ENCODE measurements at places on chromosomes 1 and 21.

GRCh38 chr1:57132993-57133622 is 167.3 kb upstream of the C8B start:
- DNase-seq = no peak

- no peak for DNase-seq
These were observed 45.1 kb downstream of the BTBD8 start for GRCh38 chr1:92125204-92125603.

GRCh38 chr1:96464522-96464921 is 257.1 kb upstream of the PTBP2 start:
- no peak for DNase-seq

- no peak for DNase-seq
These were observed 61.8 kb downstream of the CD247 start for GRCh38 chr1:167456524-167456923.

DNA sequence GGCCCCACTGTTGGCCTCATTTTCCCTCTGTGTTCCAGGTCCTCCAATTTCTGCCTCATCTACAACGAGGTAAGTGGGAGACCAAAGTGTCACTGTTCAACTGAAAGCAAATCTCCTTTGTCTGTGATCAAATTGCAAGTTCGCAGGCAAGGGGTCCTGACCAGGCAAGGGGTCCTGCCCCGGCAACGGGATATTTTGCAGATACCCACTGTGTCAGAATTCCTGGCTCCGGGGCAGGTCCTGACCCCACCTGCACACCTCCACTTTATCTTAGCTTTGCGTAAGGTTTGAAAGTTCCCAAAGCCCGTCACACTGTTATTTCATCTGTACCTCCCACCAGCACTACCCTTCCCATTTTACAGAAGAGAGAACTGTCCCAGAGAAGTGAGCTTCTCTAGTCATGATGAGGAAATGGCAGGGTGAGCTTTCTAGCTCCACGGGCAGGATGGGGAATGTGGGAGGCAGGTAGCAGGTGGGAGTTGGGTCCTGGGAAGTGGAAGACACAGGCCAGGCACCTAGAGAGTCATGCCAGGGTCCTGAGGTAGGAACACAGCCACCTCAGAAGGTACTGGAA is 32.0 kb upstream of the CSF1 start:
- DNase-seq = no peak

DNA sequence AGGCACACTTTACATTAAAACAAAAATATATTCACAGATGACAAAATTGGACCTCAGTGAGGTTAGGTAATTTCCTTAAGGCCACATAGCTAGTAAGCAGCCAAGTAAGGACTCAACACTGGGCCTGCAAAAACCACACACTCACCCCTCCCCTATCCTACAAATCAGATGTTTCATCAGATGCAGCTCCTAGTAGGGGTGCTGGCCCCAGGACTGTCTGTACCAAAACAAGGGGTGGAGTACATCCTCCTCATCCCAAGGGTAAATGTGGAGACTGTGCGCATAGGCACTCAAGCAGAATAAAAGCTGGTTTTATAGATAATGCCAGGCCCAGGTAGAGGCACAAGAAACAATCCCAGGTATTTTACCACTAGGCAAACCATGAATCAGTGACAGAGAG is 25.7 kb downstream of the URB1 start:
- DNase-seq = no peak

- DNase-seq = no peak
These were observed 47.8 kb downstream of the GPR88 start for GRCh38 chr1:100585786-100586185.

- no peak for DNase-seq
These were observed 146.8 kb upstream of the NRIP1 start for GRCh38 chr21:15211491-15212133.

DNA sequence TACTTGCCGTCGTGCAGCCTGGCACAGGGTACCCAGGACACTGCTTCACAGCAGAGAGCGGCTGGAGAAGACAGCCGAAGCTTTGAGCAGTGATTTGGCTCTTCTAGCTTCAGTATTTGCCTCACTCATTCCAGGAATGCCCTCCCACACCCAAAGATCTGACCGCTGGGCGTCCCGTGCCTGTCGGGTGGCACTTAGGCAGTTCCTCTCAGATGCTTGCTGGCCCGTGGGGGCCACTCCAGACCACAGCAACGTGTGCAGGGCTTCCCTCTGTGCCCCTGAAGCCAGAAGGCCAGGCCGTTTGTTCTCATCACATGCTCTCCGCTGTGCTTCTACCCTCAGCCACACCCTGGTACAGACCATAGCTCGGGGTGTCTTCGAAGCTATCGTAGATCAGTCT is 17.0 kb downstream of the RRP1B start:
- DNase-seq = no peak

DNA sequence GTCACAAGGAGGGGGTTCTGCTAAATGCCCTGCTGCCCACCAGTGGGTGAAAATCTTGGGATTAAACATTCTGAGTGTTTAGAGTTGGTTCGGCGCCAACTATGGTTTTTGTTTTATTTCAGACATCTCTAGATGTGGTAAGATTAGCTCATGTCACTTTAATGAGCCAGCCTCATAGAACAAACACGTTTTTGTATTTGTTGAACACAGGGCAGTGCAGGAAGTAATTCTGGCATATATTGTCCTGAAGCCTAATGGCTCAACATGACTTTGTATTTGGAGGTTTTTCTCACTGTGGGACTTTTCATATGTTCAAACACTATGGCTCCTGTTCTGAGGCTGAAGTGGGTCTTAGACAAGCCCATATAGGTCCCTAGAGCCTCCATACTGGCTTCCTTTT is 107.8 kb downstream of the NGF start:
- no peak for DNase-seq

GRCh38 chr21:31364253-31364945 is 20.3 kb upstream of the TIAM1 start:
- no peak for DNase-seq

GRCh38 chr1:32947669-32948389 is 16.8 kb downstream of the RNF19B start:
- no peak for DNase-seq

GRCh38 chr1:61605607-61606321 is 119.2 kb downstream of the TM2D1 start:
- DNase-seq = no peak

DNA sequence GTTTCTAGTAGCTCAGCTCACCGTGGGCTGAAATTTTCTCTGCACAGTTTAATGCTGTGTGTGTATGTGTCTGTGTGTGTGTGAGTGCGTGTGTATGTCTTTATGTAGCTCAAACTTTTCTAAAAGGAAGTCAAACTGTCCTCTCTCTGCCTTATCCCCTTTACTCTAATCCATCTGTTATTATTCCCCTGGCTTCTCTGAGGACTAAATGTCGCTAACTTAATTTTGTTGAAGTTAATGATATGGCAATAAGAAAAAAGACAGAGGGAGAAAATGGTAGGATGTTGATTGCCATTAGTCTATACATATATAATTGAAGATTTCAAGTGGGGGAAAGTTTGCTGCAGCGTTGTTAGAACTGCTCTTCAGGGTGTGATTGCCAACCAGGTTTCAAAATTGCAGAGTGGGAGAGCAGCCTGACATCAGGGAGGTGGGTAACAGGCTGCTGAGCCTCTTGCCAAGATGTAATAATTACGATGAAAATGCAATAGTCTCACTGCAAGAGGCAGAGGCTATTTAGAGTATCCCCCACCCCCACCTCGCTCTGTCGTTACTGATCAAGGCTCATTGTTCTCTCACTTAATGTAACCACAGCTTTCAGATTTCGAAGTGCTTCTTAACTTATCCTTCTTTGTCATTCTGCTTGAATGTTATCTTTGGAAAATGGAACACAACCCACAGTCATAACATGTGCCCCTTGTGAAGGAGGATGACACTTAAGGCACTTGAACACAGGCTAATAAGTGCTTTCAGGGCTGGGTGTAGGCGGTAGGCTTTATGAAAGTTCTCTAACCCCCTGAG is 559.0 kb upstream of the PLXNA2 start:
- no peak for DNase-seq

DNA sequence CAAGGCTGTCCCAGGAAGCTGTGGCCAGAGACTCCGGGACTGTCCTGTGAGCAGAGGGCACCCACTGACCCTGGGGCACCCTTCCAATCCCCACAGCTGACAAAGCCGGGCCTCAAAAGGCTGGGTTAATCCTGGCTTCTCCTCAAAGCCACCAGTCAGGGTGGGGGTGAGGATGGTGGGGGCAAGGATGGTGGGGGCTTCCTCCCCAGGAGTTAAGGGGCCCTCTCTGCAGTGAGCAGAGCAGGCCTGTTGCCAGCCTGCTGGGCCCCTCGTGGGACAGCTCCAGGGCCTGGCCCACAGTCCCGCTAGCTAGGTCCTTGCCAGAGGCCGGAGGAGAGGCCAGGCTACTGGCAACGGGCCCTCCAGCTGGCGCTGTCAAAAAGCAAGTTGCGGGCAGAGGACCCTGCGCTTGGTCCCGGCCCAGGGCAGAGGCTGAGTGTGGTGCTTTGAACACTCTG is 37.9 kb upstream of the CCDC27 start:
- no peak for DNase-seq

- DNase-seq = no peak
These were observed 133.4 kb downstream of the NEK7 start for GRCh38 chr1:198290089-198290683.

DNA sequence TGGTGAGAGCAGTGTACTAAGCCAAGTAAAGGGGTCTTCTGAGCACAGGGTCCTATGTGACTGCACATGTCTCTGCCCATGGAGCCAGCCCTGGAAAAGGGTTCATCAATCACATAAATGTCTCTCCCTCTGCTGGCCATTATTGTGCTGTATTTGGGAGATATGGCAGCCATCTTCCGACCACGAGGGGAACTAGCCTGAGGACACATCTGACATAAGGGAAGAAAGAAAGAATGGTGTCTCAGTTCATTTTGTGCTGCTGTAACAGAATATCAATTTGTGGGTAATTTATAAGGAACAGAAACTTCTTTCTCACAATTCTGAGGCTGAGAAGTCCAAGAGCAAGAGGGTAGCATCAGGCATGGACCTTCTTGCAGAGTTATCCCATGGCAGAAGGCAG is 55.1 kb upstream of the GJA5 start:
- DNase-seq = no peak

- DNase-seq = no peak
These were observed 25.9 kb downstream of the STPG1 start for GRCh38 chr1:24387636-24388175.

DNA sequence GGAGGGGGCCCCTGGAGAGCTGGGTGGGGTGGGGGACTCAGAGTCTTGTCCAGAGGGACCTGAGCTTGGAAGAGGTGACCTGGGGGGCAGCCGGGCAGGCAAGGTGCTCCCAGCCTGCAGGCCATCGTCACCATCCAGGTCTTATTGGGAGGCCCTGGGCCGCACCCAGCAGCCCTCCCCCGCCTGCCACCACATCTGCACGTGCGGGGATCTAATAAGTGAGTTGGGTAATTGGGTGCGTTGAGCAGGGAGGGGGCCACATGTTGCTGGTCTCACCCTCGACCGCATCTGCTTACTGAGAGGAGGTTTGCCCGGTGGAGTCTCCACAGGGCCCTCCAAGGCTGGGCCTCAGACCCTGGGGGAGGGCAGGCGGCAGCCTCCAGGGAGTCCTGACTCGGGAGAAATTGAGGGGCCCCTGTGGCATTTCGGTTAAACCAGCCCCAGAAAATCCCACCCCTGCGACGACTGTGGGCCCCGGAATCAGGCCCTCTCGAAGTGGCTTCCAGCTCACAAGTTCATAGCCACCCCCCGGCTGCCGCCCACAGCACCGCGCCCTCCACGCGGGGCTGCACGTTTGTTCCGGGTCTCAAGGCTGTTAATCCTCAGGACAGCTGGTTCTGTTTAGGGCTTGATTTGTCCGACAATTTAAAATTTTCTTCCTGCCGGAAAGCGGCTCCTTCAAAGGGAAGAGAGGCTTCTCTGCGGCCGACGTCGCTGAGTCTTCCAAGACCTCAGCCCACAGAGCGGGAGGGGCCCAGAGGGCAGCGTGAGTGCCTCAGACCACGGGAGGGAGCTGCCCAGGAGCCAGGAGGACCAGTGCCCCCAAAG is 14.7 kb upstream of the COL6A2 start:
- DNase-seq = no peak

DNA sequence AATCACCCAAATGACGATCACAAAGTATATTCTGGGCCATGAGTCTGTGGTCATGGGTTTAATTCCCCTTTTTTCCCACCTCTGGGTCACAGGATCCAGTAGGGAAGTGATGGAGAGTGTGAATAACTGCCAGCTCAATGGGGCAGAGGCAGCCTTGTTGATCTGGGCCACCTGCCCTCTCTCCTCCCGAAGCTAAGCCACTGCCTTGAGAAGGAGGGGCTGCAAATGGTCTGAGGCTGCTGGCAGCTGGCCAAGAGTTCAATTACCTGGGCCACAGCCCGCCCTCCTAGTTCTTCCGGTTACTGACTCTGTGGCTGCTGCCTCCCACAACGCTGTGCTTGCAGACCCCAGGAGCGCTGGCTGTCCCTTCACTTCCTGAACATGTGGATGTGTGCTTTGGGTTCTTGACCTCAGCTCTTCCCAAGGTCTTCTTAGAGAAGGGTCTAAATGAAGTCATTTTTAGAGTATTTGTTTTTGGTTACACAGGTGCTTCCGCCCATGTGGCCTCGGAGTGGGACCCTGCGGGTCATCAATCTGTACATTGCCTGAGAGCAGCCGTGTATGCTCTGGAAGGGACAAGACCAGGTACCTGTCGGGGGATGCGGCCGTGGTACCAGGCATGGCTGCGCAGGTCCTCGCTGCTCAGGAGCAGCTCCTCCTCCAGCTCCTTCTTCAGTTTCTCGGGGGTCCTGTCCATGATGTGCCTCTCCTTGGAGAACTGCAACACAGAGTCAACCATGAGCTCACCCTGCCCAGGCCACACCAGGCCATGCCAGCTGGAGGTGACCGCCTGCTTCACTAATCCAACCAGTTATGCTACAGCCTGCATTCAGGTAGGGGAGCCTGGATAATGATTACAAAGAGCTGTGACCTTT is 89.7 kb downstream of the BCAR3 start:
- DNase-seq = no peak

DNA sequence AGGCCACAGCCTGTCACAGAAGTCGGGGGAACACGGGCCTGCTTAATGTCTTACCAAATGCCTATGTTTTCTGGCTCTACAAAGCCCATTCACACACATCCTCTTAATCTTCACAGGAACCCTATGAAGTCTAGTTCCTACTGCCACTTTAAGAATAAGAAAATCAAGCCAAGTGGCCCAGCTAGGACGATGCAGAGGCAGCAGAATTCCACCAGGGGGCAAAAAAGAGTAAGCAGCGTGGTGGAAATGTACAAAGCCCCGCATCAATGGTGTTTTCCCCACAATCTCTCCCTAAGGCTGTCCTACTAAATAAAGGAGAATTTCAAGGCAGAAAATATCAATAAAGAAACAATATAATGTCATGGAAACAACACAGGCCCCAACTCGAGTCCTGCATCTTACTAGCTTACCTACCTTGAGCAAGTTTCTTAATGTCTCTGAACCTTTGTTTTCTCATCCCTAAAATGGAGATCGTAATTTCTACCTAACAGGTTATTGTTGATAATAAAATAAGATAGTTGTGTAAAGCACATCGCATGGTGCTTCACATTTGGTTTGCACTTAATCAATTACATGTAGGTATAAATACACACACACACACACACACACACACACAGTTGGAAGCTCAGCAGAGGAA is 21.4 kb downstream of the SEC16B start:
- DNase-seq = no peak

DNA sequence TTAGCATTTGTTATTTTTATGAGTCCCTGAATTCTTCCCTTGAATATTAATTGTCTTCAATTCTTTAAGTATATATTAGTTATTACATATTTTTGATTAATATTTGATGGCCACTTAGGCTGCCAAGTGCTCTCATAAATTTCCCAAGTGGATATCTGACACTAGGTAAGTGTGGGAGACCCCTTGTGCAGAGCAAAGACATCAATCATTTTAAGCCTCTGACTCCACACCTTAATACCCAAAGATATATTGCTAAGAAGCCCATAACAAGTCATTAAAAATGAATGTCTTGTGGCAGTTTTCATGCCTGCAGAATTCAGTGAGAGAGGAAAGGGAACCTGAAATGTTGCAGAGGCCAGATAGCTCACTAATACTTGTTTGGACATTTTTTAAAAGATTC is 58.4 kb upstream of the PROX1 start:
- DNase-seq = no peak
